ENCODE measurements at places on chromosomes 16 and 17.
A peak's percentile ranks its signal among the peaks of the same experiment; 100 is the strongest.

DNA sequence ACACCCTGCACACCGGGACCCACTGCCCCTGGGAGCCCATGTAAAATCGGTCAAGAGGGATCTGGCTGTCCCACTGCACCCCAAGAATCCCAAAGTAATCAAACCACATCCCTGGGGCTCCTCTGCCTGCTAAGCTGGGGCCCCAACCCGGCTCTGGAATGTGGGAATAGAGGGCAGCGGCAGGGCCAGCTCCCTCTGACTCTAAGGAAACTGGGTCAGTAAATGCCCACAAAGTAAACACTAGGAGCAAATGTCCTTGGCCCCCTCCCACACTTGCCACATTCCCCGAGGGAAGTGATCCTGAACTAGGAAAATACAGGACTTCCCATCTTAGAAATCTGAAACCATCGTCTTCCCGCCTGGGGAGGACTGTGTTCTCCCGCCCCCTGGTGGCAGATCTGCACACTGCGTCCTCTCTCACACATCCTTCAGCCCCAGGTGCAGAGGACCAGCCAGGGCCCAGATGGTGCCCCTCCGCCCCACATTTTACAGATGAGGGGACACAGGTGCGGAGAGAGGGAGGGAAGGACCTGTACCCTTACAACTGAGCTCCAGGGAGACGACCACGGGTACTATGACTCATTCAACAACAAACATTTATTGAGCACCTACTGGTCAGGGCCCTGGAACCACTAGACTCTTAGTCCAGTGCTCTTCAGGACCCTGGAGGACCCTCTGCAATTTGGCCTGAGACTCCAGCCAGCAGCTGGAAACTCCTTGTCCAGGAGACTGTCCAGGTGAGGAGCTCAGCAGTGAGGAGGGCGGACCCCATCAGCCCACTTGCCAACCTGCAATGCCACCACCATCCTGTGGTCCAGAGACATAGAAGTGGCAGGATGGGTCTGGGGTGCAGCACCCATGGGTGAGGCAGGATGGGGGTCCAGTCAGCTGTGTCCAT is 10.1 kb downstream of the P3H4 start:
- peak; percentile 56 for DNase-seq

DNA sequence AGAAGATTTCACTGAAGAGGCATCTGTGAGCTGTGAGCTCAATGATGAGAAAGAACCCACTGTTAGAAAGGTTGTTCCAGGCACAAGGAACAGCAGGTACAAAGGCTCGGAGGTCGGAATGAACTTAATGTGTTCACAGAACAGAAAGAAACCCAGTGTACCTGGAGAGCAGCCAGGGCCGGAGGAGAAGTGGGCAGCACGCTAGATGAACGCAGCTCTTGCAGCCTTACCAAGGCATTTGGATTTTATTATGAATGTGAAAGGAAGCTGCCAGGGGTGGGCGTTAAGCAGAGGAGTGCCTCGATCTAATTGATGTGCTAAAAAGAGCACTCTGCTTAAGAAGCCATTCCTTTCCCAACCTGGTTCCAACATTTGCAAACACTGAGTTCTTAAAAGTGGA is 19.0 kb downstream of the EEF2K start:
- no peak for DNase-seq

- no peak for DNase-seq
Measured at GRCh38 chr17:18984273-18985114, 20.1 kb downstream of the FAM83G start.

- no peak for DNase-seq
Measured at GRCh38 chr17:4678448-4679026, 25.4 kb downstream of the PELP1 start.

- no peak for DNase-seq
Measured at GRCh38 chr16:72317446-72317845, 145.5 kb upstream of the PMFBP1 start.

DNA sequence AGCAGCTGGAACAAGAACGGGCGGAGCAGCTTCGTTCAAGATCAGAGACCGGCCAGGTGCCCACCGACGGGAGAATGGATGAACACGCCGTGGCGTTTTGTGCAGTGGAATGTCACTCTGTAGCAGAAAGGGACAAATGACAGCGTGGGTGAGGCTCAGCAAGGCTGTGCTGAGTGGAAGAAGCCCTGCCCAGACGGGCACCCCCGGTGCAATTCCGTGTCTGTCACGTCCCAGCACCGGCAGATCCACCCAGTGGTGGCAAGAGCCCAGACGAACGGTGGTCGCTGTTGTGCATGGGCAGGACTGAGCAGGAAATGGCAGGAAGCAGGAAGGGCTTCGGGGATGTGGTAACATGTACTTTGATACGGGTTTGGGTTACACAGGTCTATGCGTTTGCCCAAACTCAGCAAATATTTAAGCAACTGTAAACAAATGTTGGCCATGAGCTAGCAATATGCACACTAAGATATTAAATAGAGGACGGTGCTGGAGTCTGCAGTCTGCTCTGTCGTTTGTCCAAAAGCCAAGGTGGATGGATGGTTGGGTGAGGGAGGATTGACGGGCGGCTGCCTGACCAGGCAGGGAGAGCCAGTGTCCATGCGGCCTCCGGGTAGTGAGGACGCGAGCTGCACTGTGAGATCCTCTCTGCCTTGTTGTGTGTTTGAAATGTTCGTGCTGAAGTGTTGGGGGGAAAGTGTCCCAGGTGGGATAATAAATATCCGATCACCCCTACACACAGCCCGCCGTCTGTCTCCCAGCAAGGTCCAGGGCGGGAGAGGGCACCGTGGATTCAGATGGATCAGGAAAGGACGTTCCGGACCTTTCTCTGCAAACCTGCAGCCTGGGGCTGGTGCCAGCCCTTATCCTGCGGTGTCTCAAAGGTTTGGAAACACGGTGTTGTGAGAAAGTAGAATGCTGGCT is 48.4 kb downstream of the COX4I1 start:
- no peak for DNase-seq

DNA sequence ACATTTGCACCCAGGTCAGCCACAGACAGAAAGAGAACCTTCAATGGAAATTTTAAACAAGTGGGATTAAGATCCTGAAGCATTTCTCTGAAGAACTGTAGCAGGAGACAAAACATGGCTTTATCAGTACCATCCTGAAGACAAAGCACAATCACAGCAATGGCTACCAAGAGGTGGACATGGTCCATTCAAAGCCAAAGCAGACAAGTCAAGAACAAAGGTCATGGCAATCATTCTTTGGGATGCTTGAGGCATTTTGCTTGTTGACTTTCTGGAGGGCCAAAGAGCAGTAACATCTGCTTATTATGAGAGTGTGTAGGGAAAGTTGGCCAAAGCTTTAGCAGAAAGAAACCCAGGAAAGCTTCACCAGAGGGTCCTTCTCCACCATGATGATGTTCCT is 248.2 kb downstream of the TOX3 start:
- DNase-seq: no peak

- DNase-seq: no peak
Measured at GRCh38 chr17:20200016-20200795, 191.0 kb downstream of the SPECC1 start.

DNA sequence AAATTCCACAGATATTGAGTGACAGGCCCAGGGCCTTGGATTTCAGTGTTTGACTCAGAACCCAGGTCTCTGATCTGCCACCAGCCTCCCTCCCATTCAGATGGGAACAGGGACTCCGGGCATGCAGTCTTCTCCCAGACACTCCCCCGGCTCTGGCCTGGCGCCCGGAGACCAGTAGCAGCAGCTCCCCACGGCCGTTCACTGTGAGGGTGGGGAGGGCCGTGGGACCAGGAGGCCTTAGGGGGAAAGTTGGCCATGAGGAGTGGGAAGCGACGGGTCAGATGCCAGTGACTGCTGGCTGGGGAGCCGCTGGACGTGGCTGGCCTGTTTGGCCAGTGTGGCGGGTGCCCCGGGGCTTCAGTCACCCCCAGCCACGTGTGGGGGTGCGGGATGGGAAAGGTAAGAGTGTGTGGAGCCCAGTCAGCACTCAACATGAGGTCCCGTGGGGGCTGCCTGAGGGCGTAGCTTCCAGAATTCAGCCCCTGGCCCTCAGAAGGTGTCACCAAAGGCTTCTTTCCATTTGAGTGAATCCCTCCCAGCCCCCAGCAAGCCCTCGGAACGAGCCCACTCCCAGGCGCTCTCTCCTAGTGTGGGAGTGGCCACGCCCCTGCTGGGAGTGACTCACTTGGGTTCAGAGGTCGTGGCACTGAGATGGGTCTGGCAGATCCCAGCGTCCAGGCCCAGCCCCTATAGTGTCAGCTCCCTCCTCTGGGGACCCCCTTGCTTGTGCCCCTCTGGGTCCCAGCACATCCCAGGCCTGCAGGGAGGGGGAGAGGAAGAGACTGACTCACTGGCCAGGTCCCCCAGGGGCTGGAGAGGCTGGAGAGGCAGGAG is 309.4 kb downstream of the SEC14L1 start:
- no peak for DNase-seq

DNA sequence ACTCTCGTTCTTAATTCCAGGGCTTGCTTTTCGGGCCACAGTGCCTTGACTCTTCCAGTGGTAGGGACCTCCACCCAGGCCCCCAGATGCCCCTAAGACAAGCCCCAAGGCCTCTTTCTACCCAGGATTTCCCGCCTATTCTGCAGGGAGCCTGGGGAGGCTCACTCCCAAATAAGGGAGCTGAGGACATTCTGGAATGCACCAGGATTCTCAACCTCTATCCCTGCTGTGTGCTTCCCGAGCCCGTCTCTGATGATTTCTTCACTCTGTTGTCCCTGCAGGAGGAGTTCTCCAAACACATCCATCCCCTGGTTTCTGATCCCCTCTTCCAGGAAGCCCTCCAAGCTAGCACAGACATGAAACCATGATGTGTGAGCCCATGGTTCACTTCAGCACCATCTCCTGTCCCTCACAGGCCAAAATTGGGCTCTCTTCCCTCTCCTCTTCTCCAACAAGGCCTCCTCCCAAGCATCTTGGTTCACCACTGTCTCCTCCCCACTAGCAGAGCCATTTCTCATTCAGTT is 255.9 kb downstream of the KATNIP start:
- DNase-seq: no peak

DNA sequence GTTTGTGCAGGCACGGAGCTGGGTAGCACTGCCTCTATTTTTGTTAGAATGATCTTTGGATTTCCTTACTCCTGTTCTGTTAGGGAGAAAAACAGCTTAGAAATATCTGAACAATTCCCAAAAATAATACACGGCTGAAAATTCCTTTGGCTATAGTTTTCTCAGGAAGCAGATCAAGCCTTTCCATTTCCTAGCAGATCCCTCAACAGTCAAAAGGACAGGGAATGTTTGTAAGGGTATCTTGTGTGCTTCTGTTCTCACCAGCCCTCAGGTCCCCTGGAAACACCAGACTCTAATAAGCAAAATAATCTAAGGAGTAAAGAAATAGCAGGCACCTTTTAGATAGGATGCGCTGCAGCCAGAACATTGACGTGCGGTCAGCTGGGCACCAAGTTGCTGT is 30.5 kb upstream of the WSB1 start:
- no peak for DNase-seq

GRCh38 chr17:15738066-15738465 is 6.0 kb downstream of the TBC1D26 start:
- no peak for DNase-seq

- no peak for DNase-seq
Measured at GRCh38 chr17:65629234-65629690, 67.8 kb upstream of the AXIN2 start.

GRCh38 chr16:55367866-55368603 is 44.0 kb downstream of the IRX6 start:
- no peak for DNase-seq

DNA sequence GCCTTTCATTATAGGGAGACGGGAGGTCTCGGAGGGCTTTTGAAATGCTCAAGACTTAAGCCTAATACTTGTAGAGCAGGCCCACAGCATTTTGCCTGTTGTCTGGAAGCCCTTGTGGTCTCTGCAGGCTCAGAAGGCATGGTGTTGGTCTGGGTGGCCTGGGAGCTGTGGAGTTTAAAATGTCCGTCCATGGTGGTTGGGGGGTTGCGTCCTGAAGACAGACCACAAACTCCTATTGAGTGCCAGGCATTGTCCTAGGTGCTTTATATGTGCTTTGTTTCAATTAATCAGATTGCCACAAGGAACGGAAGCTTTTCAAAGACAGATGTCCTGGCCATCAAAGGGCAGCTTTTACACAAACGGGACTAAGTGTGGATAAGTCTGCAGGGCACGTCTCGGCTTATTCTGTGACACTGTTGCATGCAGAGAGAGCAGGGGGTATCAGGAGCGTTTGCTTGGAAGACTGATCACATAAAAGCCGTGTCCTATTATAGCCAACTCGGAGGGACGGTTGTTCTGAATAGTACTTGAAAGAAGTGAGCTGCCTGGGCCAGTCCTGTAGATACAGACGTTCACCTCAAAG is 7.8 kb downstream of the NTN1 start:
- no peak for DNase-seq

DNA sequence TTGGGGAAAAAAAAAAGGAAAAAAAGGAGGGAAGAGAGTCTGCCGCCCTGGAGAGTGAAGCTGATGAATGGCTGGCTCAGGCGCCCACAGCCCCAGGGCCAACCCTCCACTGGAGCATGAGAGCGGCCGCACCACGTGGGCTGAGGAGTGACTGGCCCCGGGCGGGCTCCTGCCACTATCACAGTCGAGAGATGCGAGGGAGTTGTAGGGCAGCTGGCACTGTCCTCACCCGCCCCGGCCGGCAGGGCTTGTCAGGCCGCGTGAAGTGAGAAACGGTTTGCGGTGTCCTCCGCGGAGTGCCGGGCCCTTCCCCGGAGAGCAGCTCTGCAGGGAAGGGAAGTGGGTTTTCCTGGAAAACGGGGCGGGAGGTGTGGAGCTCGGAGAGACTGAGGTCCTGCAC is 45.9 kb downstream of the JPH3 start:
- DNase-seq: peak; percentile 16

DNA sequence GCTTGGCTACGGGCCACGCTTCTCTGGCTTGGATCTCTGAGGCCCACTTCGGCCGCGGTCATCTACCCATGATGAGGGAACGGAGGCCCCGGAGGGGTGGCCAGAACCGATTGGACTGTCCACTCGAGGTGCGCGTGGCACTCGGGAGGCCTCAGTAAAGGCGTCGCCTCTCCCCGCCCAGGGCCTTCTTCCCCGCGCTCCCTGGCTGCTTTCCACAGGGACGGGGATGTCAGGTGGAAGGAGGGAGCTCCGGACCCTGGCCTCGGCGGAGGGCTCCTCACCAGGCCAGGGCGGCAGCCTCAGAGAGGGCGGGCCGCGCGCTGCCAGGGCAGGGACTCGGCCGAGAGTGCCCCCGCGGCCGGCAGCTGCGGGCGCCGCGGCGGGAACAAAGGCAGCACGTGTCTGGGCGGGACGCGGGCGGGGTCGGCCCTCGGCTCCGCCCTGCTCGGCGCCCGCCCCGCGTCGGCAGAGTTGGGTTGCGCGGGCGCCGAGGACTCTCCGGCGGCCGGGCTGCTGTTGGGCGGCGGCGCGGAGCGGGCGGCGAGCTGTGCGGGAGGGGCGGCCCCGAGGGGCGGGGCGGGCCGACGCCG is 587 bp upstream of the CDK5R1 start:
- peak; percentile 79 for DNase-seq
